CMK (cell line): ENCODE measurements at places on chromosomes 11 and 22.

DNA sequence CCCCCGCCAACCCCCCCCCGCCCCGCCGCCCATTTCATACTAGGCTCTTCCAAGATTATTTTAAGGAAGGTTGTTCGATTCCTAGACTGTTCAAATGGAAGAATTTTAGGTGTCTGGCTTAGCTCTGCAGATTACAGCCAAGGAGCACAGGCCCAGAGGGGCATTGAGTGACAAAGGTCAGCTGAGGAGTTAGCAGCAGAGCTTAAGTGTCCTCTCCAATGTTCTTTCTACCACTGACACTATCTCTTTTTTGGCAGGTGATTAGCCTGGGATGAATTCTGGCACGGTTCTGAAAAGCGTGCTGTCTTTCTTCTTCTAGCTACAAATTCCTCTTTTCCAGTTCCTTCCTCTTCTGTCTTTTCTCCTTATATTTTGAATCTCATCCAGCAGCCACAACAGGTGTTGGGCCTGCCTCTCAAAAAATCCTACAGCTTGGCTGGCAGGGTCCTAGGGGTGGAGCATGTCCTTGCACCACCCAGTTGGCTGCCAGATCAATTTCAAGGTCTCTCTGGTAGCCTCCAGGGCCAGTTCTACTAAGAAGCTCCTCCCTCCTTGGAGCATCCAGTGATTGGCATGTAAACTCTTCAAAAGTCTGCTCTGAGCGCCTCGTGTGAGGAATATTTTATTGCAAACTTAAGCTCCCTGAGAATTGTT lies 23.0 kb downstream of the KCNE3 start:
- DNase-seq = no peak

DNA sequence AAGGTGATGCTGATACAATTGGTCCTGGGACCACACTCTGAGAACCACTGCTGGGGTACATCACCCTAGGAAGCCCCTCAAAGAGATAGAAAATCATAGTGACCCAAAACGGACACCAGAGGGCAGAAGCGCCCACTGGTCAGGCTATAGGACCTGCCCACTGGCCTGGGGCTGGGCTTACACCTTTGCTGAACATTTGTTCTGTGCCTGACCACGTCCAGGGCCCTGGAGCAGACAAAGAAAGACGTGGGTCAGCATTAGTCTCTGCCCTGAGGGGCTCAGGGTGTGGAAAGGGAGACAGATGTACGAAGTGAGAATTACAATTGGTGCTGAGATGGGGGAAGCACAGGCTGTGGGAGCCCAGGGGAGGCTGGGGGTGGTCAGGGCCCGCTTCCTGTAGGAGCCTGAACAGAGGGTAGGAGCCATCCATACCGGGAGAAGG lies 14.4 kb upstream of the SERPINH1 start:
- no peak for DNase-seq

- no peak for DNase-seq
Observed at GRCh38 chr11:45489281-45489905, 176.0 kb downstream of the CHST1 start.

DNA sequence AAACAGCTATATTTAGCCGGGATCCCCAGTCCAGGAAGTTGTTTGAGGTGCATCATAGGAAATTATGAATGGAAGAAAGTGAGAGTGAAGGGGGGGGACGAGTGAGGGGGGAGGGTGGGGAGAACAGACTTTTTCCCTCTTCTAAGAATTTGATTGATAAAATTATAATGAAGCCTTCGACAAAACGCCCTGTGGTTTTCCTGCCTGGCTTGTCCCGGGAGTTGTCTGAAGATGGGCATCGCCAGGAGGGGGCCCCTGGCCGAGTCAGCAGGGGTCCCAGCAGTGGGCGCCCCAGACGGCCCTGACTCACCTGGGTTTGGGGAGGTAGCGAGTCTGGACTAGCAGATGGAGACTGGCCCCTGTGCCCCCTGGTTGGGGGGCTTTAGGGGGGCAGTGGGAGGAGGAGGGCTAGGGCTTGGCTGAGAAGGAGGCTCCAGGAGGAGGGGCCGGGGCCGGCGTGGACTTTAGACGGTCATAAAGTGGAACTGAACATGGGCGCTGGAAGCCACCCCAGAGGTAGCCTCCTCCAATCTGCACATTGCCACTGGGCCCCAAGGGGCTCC lies 336 bp upstream of the LIF start:
- no peak for DNase-seq

DNA sequence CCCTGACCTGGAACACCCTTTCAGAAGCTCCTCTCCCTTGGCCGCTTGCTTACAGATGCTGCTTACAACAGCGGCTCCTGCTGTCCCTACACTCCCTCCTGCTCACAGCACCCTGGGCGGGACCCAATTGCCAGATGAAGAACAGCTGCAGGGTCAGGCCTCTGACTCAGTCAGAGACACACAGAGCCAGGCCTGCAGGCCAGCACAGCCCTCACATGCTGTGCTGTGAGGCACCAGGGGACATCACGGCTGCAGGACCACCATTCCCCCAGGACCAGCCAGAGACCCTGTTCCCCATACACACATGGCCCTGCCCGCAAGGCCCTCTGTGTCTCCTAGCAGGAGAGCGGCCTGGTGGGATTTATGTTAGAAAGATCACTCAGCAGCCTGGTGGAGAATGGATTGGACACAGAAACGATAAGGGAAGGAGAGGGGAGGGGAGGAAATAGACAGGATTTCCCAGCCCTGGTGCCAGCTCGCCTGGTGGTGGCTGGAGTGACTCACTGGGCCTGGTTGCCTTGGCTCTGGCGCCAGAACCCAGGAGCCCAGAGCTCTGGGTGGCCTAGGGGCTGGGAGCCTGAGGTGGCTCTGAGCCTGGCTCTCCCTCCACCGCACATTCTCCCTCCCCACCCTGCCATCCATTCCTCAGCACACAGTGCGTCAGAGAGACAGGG lies 6.7 kb downstream of the CAPN5 start:
- DNase-seq = no peak

- no peak for DNase-seq
Observed at GRCh38 chr11:43908683-43909082, 28.1 kb downstream of the ALKBH3 start.

DNA sequence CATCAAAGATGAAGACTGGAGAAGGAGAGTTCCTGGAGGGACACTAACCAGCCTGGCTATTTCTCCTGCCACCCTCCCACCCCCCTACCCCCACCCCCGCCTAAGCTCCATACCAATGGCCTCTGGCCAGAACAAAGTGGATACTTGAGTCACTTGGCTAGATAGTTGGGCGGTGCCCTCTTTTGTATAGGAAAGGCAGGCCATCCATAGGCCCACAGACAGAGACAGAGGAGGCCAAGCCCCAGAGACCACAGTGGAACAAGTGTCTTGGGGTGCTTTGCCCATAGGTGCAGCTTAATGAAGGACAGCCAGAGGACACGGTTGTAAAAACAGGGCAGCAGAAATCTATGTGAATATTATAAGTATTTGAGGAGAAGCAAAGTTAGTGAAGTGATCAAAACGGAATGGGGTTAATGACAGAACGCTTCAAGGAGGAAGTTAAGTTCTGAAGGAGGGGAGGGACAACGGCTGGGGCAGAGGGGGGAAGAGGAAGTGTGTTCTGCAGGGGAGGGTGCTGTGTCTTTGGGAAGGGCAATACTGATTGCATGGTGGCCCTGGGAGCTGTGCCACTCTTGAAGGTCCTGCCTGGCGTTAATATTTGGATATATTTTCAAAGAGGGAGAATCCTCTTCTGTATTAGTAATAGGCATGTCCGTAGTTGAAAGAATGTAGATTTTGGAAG lies 32.7 kb downstream of the FLI1 start:
- DNase-seq = peak; percentile 56

GRCh38 chr22:44935724-44936123 lies 74.1 kb downstream of the PHF21B start:
- DNase-seq = no peak

DNA sequence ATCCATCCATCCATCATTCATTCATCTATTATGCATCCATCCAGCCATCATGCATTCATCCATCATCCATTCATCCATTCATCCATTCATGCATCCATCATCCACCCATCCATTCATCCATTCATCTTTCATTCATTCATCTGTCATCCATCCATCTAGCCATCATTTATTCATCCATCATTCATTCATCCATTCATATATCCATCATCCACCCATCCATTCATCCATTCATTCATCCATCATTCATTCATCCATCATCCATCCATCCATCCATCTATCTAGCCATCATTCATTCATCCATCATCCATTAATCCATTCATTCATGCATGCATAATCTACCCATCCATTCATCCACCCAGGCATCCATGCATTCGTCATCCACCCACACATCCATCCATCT lies 1450.3 kb downstream of the TBC1D22A start:
- no peak for DNase-seq

GRCh38 chr11:106234794-106235193 lies 157.3 kb downstream of the AASDHPPT start:
- no peak for DNase-seq

GRCh38 chr11:78615724-78616123 lies 41.1 kb upstream of the NARS2 start:
- no peak for DNase-seq

GRCh38 chr11:18016789-18017188 lies 3.9 kb upstream of the SERGEF start:
- DNase-seq = no peak
